ENCODE measurements at places on chromosomes 7 and 10.

DNA sequence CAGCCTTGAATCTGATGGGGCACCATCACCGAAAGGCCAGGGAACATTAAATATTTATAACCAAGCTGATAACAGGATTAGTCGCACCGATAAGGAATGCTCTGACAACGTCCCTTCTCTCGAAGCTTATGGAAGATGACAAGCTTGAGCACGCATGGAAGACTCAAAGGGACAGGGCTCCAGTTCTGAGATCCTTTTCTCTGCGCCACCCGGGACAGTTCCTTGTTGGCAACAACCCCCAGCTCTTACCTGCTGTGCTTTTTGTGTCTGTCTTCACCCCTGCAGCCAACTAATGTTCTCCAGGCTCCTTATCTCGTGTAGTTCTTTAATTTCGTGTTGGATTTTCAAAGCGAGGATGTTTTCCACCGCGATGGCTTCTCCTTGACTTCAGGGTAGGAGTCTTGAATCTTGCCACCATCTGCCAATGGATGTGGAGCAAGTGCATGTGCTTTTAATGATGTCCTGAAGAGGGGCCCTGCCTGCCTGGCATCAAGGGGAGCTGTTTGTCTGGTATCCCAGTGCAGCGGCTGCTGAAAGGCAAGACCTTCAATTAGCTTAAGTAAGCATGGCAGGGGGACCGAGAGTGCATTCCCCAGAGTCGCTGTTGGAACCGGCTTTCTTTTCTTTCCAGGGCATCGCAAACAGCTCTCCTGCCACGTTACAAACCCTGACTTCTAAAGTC, 354 bp upstream of the FERD3L start:
- no peak for DNase-seq

GRCh38 chr7:55441774-55442522, 76.8 kb downstream of the LANCL2 start:
- DNase-seq: no peak

DNA sequence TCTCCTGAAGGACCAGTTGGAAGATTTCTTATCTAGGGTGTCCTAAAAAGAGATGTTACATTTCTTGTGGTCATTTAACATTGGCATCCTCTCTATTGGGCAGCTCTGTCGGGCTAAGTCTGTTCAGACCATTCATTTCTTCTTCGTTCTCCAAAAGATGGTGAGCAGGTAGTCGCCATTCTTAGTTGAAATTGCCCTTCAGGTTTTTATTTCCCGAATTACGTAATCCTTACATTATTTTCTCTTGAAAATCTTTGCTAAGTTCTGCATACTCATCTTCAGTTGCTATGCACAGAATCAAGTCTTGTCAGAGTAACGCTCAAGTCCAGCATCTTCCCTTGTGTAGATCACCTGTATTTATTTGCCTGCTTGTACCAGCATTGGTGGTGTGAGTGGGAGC, 53.6 kb downstream of the DAGLB start:
- no peak for DNase-seq

GRCh38 chr7:69935107-69935506, 336.8 kb downstream of the AUTS2 start:
- DNase-seq: no peak

DNA sequence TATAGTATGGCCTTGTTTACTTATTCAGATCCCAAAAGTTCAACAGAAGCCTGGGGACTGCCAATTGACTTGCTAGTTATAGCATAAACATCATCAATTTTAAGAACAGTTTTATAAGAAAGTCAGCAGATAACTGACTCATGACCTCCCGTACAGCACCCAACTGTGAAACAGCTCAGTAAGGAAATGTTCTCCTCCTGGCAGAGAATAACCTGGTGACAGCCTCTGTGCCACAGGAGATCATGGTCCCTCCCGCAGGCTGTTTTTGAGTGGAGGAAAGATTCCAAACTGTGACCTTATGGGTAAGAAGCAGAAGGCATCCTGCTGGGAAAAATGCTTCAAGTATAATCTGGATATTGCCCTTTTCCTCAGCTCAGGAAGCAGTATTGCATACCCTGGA, 182.5 kb downstream of the SEMA3D start:
- no peak for DNase-seq

GRCh38 chr10:103845972-103846371, 9.4 kb downstream of the SH3PXD2A start:
- peak; percentile 7 for DNase-seq

DNA sequence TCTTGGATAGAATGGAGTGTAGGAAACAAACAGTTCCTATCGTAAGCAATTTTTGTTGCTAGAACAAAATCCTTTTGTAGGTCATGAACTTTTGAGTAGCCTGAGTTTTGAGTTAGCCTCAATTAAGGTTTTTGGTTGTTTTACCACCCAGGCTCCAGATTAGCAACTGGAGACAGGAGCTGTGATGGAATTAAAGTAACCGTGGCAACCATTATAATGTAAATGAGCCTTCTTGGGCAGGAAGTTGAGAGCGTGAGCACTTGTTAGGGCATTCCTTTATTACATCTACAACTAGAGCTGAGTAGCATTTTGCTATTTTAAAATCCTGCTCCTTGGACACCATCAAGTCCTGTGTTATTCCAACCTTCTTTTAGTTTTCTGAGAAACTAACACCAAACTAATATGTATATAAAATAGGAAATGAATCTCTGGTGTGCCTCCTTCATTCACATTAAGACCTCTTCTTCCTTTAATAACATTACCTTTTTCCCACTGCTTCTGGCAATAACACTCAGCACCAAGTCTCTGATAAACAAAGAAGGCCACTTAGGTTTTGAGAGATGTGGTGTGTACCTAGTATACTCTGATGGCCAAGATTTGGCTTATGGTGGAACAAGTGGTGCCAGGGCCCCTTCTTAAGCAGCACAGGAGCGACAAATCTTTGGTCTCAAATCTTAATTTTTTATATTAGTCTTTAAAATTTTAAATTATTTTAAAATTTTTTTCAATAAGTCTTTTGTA, 34.0 kb downstream of the AHCYL2 start:
- DNase-seq: no peak

GRCh38 chr7:44104860-44105771, 971 bp downstream of the AEBP1 start:
- no peak for DNase-seq

DNA sequence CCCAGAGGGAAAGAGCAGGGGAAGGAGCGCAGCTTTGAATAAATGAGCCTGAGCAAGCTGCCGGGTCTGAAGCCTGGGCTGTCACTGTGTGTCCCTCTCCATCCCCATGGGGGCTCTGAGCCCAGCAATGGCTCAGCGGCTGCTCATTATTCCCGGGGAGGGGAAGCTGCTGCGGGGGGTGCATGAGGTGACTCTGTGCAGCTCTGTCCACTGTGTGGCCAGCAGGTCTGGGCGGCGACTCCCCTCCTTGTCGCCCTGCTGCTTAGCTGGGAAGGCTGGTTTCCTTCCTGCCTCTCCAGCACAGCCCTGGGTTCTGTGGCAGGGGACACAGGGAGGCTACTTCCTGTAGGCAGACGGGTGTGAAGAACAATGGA, 234.2 kb downstream of the PRPF18 start:
- no peak for DNase-seq

- no peak for DNase-seq
These were observed 34.7 kb downstream of the SPDYE6 start for GRCh38 chr7:102321351-102322201.

- no peak for DNase-seq
These were observed 154.4 kb upstream of the C7orf33 start for GRCh38 chr7:148436135-148436534.

DNA sequence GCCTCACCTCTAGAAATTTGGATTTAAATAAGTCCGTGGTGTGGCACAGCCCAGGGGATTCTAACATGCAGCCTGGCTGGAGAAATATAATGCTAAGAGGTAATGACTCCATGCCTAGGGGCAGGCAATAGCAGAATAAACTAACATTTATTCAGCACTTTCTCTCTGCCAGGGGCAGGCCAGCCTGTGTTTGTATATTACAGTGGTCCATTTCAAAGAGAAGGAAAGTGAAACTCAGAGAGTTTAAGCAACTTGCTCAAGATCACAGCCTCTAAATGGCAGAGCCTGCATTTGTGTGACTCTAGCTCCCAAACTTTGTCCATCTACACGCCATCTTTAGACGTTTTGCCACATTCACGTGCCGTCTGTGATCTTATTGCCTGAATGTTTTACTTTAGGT, 6.7 kb upstream of the LRRC18 start:
- DNase-seq: no peak

GRCh38 chr10:78742730-78743615, 325.8 kb upstream of the ZMIZ1 start:
- no peak for DNase-seq

- no peak for DNase-seq
These were observed 123.8 kb downstream of the HDAC9 start for GRCh38 chr7:18619311-18619710.

- no peak for DNase-seq
These were observed 119.5 kb upstream of the CAV2 start for GRCh38 chr7:116380025-116380424.

GRCh38 chr10:61837755-61838171, 63.7 kb upstream of the ARID5B start:
- DNase-seq: no peak

Data from stimulated activated CD4-positive, alpha-beta T cell treated with anti-CD3 and anti-CD28 coated beads, TNF-alpha, amount 100 ng/mL, for 4 hours (primary cell).